Ovary (tissue), 10 donors: ENCODE measurements at places on chromosomes 6 and 20. TPM values are rescaled to one million over a fixed set of nuclear protein-coding genes. Genes with fewer than 3 reads are reported as not detected.

CLIC5 gene
- 6.3 TPM for total RNA-seq

SLC29A1 gene
- 13.9 TPM for total RNA-seq

TFAP2D gene
- total RNA-seq = not detected

ZSCAN23 gene
- 3.0 TPM for total RNA-seq

CST5 gene
- not detected for total RNA-seq

TP53TG5 gene
- 0.42 TPM for total RNA-seq

MAFB gene
- 11.9 TPM for total RNA-seq

BMP6 gene
- total RNA-seq = 15.9 TPM

GRCh38 chr6:170024940-170025339, 265.9 kb downstream of the DLL1 start:
- no peaks in the 10 kb centered on the region for H3K36me3 ChIP-seq
- no peaks in the 10 kb centered on the region for H3K27me3 ChIP-seq
- peak; percentile 57 for DNase-seq
- no peak overlapping the region for H3K27ac ChIP-seq

DNA sequence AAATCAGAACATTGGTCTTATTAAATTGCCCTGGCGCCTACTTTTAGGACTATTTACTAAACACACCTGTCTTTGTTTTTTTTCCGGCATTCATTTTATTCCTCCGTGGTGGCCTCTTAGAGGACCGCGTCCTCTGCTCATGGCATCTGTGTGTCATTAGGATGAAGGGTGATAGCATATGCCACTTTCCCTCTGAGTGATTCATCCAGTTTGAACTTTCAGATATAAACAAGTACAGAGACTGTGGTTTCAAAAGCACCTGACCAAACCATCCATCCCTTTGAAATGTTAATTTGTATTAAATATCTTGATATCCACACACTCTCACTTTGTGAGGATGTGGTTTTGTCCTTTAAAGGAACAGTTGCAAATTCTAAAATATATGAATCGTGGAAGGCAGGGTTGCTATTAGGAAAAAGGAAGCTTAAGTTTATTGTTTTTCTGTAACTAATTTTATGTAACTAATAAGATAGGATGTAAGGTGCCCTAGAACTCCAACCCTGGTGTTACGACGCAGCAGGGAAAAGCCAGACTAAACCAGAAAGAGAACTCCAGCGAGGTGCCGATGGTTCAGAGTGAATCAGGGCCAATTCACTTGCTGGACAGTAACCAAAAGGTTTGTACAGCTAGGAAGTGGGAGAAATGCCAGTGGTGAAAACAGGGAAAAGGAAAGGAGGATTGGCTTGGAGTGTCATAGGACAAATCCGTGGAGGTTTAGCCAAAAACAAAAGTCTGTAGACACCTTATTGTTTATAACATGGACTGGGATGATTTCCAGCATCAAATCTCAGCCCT, 98.7 kb downstream of the SHLD1 start:
- H3K27me3 ChIP-seq = no peaks in the 10 kb centered on the region
- H3K4me3 ChIP-seq = no peak overlapping the region

- peaks cover 4% of the 10 kb centered on the region for H3K4me1 ChIP-seq
- no peaks in the 10 kb centered on the region for H3K36me3 ChIP-seq
- H3K27me3 ChIP-seq = no peaks in the 10 kb centered on the region
- no peak overlapping the region for H3K27ac ChIP-seq
- H3K4me3 ChIP-seq = no peak overlapping the region
Observed at GRCh38 chr6:134468633-134469032, 150.7 kb upstream of the SGK1 start.

GRCh38 chr6:107330168-107330567, 129.2 kb downstream of the PDSS2 start:
- no peaks in the 10 kb centered on the region for H3K27me3 ChIP-seq
- H3K36me3 ChIP-seq = no peaks in the 10 kb centered on the region
- no peak for DNase-seq
- no peak overlapping the region for H3K27ac ChIP-seq
- no peak overlapping the region for H3K4me3 ChIP-seq

DNA sequence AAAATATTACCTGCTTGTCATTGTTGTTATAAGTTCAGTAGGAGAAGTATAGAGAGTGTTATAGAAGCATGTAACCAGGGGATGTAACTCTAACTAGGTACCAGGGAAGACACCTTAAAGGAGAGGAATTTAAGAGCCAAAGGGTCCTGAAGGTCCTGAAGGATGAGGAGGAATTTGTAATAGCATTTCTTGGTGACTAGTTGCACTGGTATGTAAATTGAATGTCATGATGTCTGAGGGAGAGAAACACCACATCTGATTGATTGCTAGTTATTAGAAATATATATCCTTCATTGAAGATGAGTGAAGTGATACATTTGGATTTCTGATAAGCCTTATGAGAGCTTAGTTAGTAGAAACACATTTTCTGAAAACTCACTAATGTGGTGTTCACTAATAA, 643.8 kb downstream of the RFPL4B start:
- no peak overlapping the region for H3K27ac ChIP-seq
- no peaks in the 10 kb centered on the region for H3K27me3 ChIP-seq
- H3K36me3 ChIP-seq = no peaks in the 10 kb centered on the region
- no peaks in the 10 kb centered on the region for H3K4me1 ChIP-seq
- no peak overlapping the region for H3K4me3 ChIP-seq

DNA sequence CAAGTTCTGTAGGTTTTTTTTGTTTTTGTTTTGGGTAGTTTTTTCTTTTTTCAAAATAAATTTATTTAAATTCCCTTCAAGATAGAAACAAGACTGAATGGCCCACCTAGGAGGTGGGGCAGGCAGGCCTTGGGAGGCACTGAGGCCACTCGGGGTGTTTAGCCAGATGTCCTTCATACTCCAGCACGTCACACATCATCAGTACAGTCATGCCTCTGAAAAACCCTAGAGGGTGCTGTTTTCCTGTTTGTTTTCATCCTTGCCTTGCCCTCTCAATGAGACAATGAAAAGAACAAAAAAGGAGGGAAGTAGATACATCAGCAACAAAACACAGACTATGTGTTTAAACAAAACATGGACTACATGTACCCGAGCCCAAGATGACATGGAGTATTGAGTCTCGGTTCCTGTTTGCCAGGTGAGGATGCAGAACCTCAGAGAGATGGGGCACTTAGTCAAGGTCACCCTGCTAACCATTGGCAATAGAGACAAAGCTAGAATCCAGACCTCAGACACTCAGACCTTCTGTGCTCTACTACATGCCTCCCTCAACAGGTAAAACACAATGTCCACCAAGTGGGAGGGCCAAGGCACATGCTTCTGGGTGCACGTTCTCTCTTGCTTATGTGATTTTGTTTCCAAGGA, 26.8 kb upstream of the CLIC5 start:
- no peak overlapping the region for H3K27ac ChIP-seq
- H3K27me3 ChIP-seq = no peaks in the 10 kb centered on the region
- no peaks in the 10 kb centered on the region for H3K4me1 ChIP-seq
- no peaks in the 10 kb centered on the region for H3K36me3 ChIP-seq

GRCh38 chr6:140460267-140460666, 1085.8 kb upstream of the CITED2 start:
- H3K27me3 ChIP-seq = no peaks in the 10 kb centered on the region
- H3K4me1 ChIP-seq = peaks cover 10% of the 10 kb centered on the region
- H3K27ac ChIP-seq = no peak overlapping the region
- H3K4me3 ChIP-seq = no peak overlapping the region
- H3K36me3 ChIP-seq = no peaks in the 10 kb centered on the region

DNA sequence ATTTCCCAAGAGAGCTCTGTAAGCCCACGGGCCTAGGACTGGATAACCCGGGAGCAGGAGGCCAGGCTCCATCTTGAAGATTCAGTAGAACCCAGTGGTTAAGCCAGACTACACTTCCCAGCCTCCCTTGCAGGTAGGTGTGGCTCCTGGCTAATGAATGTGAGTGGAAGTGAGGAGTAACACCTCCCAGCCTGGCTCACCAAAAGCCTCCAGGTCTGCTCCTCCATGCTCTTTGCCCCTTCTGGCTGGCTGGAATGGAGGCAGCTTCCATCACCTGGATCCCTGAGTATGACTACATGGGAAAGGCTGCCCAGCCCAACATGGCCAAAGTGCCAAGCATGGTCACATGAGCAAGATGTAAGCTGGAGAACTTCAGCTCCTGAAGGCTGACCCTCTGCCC, 9.7 kb downstream of the LRRN4 start:
- DNase-seq = no peak
- no peak overlapping the region for H3K27ac ChIP-seq
- H3K4me1 ChIP-seq = no peaks in the 10 kb centered on the region
- no peaks in the 10 kb centered on the region for H3K36me3 ChIP-seq
- H3K4me3 ChIP-seq = no peak overlapping the region

DNA sequence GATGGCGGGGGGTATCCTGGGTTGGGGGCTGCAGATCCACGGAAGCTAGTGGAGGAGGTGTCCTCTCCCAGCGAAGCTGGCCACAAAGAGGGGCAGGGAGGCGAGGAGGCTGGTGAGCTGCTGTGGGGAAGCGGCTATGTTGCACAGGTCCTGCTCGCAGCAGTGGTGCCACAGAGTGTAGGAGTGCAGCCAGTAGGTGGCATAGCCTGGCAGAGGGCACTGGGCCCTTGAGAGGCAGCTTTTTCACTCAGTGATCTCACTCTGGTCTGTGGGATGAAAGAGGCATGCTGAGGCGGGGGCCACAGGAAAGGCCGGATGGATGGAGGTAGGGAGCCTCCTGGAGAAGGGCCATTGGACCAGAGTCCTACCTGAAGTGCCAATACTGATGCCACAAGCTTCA, 2.9 kb upstream of the LY6G6D start:
- DNase-seq = no peak
- H3K4me3 ChIP-seq = no peak overlapping the region
- H3K27ac ChIP-seq = no peak overlapping the region
- H3K27me3 ChIP-seq = no peaks in the 10 kb centered on the region
- no peaks in the 10 kb centered on the region for H3K36me3 ChIP-seq

- DNase-seq = no peak
- no peak overlapping the region for H3K27ac ChIP-seq
- no peaks in the 10 kb centered on the region for H3K4me1 ChIP-seq
Observed at GRCh38 chr6:56345376-56345995, 98.1 kb upstream of the COL21A1 start.

GRCh38 chr6:157443066-157443800, 62.2 kb downstream of the ZDHHC14 start:
- no peak overlapping the region for H3K4me3 ChIP-seq
- H3K36me3 ChIP-seq = no peaks in the 10 kb centered on the region
- H3K27ac ChIP-seq = no peak overlapping the region
- DNase-seq = no peak
- no peaks in the 10 kb centered on the region for H3K27me3 ChIP-seq

DNA sequence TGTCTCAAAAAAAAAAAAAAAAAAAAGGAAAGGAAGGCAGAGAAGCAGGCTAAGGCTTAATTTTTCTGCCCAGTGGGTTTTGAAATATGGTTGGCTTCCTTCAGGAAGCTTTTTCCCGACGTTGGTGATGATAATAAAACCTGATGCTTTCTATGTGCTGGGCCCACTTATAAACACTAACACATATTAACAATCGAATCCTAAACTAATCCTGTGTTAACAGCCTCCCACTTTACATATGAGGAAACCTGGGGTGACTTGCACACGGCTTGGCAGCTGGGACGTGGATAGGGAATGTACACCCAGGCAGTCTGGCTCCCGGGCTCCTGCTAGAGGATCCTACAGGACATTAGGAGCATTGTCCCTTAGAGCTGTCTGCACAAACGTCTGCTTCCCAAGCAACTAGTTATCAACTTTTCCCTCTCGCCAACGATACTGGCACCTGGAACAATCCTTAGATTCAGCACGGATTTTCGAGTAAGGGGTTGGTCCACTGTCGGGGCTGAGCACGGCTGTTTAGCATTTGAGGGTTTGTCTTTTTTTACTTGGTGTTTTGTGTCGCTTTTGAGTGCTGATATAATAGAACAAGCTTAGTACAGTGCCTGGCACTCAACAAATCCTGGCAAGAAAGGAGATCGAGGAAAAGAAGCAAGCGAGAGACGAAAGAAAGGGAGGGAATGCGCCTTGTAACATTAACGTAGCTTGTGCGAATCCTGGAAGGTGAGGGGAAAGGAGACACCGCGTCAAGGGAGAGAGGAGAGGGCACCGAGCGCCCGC, 622 bp upstream of the KIZ start:
- no peaks in the 10 kb centered on the region for H3K27me3 ChIP-seq
- peak overlapping the region; percentile 57 for H3K27ac ChIP-seq
- DNase-seq = no peak
- H3K4me3 ChIP-seq = peak overlapping the region; percentile 97

DNA sequence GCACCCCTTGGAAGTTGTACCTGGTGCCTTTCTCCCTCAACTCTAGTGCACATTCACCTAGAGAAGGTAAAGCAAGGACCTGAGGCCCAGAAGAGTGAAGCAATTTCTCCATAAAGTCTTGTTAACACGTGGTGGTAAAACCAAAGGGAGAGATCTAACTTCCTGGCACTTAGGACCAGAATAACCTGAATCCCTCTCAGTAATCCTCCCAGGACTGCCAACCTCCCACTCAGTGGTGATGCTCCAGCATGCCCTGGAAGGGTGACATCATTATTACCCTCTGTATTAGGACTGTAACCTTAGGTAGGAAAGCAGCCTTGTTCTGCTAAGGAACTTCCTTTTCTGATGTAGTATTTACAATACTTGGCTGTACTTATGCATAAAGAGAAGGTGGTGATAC, 330.6 kb upstream of the MARCKS start:
- no peaks in the 10 kb centered on the region for H3K36me3 ChIP-seq
- H3K4me3 ChIP-seq = no peak overlapping the region
- DNase-seq = no peak
- no peaks in the 10 kb centered on the region for H3K4me1 ChIP-seq
- H3K27ac ChIP-seq = no peak overlapping the region

GRCh38 chr6:77837034-77837784, 184.4 kb downstream of the MEI4 start:
- H3K4me3 ChIP-seq = no peak overlapping the region
- H3K27me3 ChIP-seq = no peaks in the 10 kb centered on the region
- no peaks in the 10 kb centered on the region for H3K4me1 ChIP-seq

- no peaks in the 10 kb centered on the region for H3K27me3 ChIP-seq
- H3K27ac ChIP-seq = no peak overlapping the region
- no peaks in the 10 kb centered on the region for H3K36me3 ChIP-seq
- no peaks in the 10 kb centered on the region for H3K4me1 ChIP-seq
- no peak overlapping the region for H3K4me3 ChIP-seq
Observed at GRCh38 chr20:12722091-12722490, 286.7 kb upstream of the SPTLC3 start.

GRCh38 chr20:33840759-33841435, 29.7 kb downstream of the CHMP4B start:
- no peaks in the 10 kb centered on the region for H3K36me3 ChIP-seq
- H3K27me3 ChIP-seq = no peaks in the 10 kb centered on the region
- no peak overlapping the region for H3K4me3 ChIP-seq
- H3K4me1 ChIP-seq = peaks cover 29% of the 10 kb centered on the region

DNA sequence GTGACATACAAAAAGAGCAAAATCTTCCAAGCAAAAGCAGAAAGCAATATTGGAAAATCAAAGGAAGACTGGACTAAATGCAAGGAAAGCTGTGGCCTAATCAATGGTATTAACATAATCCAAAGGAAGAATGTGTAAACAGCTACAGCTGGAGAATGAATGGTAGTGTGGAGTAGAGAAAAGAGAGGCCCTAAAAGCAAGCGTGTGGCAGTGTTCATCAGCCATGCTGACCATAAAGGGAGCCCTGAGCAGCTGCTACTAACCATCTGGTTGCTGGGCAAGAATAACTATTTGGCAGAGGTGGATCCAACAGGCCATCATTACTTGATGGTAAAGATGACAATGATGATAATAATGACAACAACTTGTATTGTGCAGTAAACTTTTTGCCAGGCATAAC, 148.5 kb upstream of the BEND6 start:
- H3K27me3 ChIP-seq = no peaks in the 10 kb centered on the region
- DNase-seq = no peak
- H3K27ac ChIP-seq = no peak overlapping the region
